ENCODE measurements at places on chromosomes 1 and 21.
A peak's percentile ranks its signal among the peaks of the same experiment; 100 is the strongest.

- DNase-seq = no peak
These were observed 1.4 kb downstream of the TIPRL start for GRCh38 chr1:168180148-168180524.

- peak; percentile 72 for DNase-seq
These were observed 460.6 kb downstream of the DSCAM start for GRCh38 chr21:40386294-40386911.

DNA sequence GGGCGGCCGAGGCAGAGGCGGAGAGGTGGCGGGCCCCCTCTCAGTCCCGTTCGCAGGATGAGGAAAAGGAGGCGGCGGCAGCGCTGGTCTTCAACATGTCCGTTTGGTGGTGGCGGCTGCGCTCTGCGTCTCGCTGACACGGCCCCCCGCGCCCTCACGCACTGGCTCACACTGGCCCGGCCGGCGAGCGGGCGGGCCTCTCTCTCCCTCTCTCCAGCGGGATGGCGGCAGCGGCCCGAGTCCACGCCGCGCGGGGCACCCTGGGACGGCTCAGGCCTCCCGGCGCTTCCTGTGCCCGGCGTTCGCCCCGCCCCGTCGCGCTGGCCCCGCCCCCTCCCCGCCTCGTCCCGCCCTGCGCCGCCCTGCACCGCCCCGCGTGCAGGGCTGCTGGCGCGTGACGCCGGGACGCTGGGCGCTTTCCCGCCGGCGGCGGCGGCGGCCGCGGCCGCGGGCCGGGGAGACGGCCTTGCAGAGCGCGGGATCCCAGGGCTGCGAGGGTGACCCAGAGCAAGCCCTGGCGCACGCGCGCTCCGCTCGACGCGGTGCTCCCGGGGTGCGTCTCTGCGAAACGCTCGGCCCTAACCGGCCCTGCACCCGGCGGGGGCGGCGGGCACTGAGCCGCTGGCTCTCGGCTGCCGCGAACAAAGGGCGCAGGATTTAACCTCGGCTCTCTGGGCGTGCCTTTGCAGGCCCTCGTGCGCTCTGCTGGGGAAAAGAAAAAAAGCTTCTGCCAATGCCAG, at the start of gene SCAF4:
Gene SCAF4 (minus strand): TSS at position 262 of the 740 bp plus-strand sequence. CDS start 426 bp downstream, outside the sequence.
- DNase-seq = peak; percentile 82

DNA sequence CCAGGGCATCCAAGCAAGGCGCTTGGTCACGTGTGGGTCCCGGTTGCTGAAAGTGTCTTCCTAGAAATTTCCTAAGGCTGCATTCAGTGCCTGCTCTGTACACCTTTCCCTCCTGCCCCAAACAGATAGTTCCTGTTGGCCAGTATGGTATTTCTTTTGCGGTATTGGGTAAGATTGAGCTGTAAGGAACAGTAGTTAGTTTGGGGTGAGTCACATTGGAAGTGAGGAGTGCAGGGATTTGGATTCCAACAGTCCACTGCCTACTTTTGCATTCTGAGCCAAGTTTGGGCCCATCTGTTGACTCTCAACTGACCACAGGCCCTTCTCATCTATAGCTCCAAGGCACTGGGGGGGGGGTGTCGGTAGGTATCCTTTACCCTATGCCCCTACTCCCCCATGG, 83.4 kb downstream of the MAP3K21 start:
- no peak for DNase-seq

All from activated CD4-positive, alpha-beta T cell treated with anti-CD3 and anti-CD28 coated beads for 48 hours (primary cell).